Esophagus squamous epithelium (tissue), 5 donors: ENCODE measurements at places on chromosomes 13 and 19. TPM values are rescaled to one million over a fixed set of nuclear protein-coding genes. Genes with fewer than 3 reads are reported as not detected.

The MLNR gene
- not detected for total RNA-seq

The MYO16 gene
- not detected for total RNA-seq

The TMEM143 gene
- total RNA-seq, result 5.2 TPM

The RNF17 gene
- not detected for total RNA-seq

The LILRB1 gene
- total RNA-seq, result 0.75 TPM

The IRGC gene
- total RNA-seq, result not detected

The NPAS1 gene
- 1.1 TPM for total RNA-seq

The CDK8 gene
- 11.4 TPM for total RNA-seq

The MAB21L1 gene
- total RNA-seq, result 0.19 TPM

The KLF2 gene
- 4.2 TPM for total RNA-seq

The WDR62 gene
- 4.8 TPM for total RNA-seq

The PCSK4 gene
- 5.5 TPM for total RNA-seq

GRCh38 chr19:29418201-29418600 is 107.6 kb upstream of the VSTM2B start:
- DNase-seq, result no peak

- no peak for DNase-seq
Measured at GRCh38 chr13:50243931-50244330, 228.7 kb downstream of the KCNRG start.

GRCh38 chr19:37902668-37903067 is 3.7 kb downstream of the WDR87 start:
- DNase-seq, result no peak

DNA sequence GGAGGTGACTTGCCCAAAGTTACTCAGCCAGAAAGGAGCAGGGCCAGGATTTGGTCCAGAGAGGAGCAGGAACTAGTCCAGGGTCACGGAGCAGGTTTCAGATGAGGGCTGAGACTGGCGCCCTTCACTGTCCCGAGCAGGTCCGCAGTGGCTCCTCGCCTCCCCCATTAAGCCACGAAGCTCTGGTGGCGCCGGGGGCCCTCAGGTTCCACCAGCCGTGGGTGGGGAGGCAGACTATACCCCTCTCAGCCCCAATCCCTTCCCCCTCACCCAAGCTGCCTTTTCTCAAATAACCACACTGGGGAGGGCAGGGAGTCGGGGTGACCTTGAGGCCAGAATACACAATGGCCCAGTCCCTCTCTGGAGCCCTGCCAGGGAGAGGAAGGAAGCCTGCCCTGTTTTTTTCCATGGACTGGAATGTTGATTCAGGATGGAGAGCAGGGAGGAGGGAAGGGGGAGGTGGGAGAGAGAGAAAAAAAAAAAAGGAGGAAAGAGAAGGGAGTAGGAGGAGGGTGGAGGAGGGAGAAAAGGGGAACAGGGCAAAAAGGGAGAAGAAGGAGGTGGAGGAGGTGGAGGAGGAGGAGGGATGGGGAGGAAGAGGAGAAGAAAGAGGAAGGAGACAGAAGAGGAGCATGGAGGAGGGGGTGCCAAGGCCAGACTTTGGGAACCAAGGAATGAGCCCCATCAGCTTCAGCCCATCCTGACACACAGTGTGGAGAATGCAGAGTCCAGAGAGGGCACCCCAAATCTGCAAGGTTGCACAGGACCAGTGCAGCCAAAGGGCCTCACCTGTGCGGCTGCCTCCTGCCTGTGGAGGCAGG is 19.7 kb downstream of the CEACAM16 start:
- no peak for DNase-seq

GRCh38 chr19:3653865-3654513 is 27.4 kb upstream of the CACTIN start:
- DNase-seq, result no peak

DNA sequence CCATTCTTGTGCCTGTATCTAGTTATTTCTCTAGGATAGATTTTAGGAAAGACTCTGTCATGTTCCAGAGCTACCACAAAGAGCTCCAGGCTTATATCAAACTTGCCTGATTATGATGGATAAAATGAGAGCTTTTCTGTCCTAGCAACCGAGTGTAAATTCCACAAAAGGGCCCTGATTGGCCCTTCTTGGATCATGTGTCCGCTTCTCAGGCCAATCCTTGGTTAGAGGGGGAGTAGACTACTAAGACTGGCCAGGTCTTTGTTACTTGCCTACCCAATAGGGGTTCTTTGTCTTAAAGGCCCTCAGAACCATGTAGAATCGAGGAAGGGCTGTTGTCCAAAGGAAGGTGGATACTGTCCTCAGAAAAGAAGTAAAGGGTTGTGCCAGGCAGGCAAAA is 2.4 kb downstream of the DHX34 start:
- no peak for DNase-seq

GRCh38 chr19:13152356-13152973 is 2.3 kb downstream of the IER2 start:
- no peak for DNase-seq

GRCh38 chr13:66994517-66995202 is 235.5 kb downstream of the PCDH9 start:
- DNase-seq, result no peak

DNA sequence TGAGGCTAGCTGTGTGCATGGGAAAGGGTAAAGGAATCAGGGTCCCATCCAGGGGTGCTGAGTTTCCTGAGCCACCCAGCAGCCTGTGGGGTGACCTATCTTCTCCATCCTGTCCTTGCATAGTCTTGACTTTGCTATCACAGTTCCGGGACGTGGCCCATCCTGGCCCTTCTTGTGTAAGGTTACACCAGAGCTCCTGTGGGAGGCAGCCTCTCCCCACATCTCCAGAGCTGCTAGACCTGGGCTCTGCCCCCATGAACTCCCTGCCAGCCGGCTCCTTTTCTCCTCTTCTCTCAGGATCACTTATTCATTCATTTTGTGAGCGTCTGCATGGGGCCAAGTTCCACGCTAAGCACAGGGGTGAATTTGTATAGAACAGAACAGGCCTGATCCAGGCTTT is 238.9 kb downstream of the TSHZ3 start:
- no peak for DNase-seq

DNA sequence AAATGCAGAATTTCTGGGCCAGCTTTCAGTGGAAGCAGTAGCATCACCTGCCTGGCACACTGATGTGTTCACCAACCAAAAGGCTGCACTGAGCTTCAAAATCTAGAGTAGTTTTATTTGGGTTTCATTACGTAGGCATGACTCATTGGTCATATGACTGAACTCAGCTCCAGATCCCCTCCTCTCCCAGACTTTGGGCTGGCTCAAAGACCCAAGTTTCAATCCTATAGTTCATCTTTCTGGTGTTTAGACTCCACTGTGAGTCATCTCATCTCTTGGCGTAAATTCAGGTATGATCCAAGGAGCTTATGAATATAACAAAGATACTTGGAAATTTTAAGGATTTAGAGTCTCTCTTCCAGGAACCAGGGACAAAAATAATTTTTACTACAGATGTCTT is 17.7 kb downstream of the ZMYM5 start:
- DNase-seq, result no peak

- DNase-seq, result no peak
Measured at GRCh38 chr19:53647792-53648191, 16.0 kb downstream of the DPRX start.

- no peak for DNase-seq
Measured at GRCh38 chr19:44807162-44807561, 1.7 kb upstream of the BCAM start.

DNA sequence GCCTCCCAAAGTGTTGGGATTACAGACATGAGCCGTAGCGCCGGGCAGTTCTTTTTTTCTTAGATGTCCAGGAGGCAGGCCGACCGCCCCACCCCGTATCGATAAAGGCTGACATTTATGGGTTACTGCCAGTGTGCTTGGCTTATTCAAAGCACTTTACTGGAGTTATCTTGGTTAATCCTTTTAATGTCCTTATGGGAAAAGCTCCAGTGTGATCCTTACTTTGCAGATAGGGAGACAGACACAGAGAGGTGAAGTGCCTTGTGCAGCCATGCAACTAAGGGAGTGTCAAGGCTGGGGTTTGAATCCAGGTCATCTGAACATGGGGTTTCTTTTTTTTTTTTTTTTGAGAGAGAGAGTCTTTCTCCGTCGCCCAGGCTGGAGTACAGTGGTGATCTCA is 19.2 kb downstream of the NCAN start:
- no peak for DNase-seq

DNA sequence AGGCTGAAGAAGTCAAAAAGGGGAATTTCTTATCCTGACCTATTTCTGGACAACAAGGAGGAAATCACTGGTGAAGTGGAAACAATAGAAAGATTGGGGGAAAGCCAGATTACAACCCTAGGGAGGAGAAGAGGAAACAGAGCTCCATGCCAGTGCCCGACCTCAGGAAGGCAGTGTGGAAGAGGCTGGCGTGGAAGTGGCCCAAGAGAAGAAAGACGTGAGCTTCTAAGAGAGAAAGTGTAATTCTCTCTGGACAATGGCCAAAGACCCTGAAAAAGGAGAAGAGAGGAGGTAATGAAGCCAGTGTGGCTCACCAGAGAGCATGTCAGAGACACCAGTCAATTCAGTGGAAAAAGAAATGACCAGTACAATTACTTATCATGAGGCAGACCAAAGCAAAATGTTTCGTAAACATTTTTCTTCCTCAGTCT is 52.6 kb upstream of the URAD start:
- DNase-seq, result no peak

DNA sequence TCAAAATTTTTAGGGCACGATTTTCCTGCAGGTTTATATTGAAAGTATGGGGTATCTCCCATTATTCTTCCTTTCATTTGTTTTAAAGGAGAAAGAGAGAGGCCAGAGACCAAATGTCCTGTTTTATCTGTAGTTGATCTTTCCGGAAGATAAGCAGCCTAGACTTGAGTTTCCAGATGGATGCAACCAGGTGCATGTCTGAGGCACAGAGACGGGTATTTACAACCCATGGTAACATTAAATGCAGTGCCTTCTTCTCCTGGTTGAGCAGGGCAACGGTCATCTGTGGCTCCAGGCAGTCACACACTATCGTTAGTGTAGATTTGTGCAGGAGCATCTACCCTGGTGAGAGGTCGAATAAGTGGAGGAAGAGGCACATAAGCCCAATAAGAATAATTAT is 1507.1 kb downstream of the UQCRFS1 start:
- DNase-seq, result no peak

- no peak for DNase-seq
Measured at GRCh38 chr19:57241176-57241575, 744 bp downstream of the ZNF805 start.

DNA sequence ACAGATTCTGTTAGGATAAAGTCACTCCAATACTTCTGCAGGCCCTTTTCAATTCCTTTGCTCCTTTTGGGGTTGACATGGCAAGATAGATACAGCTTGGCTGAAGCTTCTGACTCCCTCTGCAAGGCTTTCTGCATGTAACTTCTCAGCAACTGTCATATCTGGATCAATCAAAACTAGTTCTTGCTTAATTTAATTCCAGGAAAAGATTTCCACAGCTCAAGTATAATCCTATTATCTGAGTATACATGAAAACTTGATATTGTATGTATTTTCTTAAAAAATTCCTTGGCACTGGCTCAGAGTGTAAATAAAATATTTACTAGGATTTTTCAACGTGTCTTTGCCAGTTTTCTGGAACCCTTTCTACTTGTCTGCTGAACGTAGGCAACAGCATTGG is 109.6 kb downstream of the STARD13 start:
- DNase-seq, result no peak

DNA sequence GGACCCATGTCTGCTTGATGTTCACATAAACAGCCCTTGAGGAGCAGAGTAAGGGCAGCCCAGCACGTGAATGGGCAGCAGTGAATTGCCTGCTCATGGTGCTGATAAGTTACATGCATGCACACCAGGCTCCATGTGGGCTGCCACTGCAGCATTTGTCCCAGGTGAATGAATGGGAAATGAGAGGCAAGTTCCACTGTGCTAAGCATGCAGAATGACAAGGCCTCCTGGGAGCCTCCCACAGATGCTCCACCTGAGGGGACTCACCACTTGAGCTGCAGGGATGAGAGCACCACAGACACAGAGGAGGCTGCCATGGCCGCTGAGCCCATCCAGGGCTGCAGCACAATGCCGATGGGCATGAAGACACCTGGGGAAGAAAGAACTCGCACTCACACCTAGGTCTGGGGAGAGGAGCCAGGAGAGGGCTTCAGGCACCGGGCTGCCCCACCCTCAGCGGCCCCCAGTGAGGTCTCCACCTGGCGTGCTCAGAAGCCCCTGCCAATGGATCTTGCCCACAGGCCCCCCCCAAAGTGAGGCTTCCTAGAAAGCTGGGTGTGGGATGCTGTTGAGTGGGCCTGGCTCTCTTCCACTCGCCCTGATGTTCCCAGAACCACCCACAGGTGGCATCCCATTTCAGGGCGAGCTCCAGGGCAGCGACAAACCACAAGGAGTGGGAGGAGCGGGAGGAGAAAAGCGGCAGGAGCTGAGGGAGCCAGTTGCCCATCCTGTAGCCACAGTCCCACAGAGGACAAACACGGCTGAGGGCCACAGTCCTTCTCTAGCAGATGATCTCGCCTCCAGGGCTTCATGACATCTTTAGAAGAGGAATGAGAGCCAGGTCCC is 73.8 kb downstream of the CCDC70 start:
- no peak for DNase-seq

GRCh38 chr13:109481040-109481439 is 305.3 kb downstream of the IRS2 start:
- DNase-seq, result no peak

DNA sequence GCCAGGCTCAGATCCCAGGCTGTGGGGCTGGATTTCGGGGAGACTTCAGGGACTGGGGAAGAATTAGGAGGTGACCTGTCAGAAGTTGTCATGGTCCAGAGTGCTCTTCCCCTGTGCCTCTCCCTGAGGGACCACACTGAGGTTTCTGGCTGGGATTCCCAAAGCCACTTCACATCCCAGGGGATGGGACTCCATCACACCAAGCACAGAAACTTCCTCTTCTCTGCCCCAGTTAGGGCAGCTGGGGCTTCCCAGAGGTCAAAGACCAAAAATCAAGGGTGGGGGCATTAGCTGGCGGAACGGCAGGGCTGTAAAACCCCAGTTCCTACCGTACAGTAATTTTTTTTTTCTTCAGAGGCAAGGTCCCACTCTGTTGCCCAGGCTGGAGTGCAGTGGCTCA is 7.4 kb downstream of the FCER2 start:
- no peak for DNase-seq

DNA sequence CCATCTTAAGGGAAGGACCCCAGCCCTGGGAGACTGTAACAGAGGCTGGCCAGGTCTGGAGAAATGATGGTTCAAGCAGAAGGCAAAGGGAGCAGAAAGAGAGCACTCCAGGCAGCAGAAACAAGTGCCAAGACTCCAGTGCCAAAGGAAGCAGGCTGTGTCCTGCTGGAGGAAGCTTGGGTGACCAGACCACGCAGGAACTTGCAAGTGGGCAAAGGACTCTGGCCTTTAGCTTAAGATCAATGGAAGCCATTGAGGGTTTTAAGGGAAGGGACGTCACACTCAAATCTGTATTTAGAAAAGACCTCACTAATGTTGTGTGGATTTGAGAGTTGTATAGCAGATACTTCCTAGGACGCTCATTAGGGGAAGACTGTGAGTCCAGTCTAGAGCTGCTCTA is 95.5 kb downstream of the MIPEP start:
- DNase-seq, result no peak

- DNase-seq, result no peak
Measured at GRCh38 chr19:12867120-12868099, 13.8 kb downstream of the DNASE2 start.

- DNase-seq, result no peak
Measured at GRCh38 chr13:67101730-67102467, 128.2 kb downstream of the PCDH9 start.
